ENCODE measurements at places on chromosomes 12 and 14. TPM values are rescaled to one million over a fixed set of nuclear protein-coding genes. Genes with fewer than 3 reads are reported as not detected.

DNA sequence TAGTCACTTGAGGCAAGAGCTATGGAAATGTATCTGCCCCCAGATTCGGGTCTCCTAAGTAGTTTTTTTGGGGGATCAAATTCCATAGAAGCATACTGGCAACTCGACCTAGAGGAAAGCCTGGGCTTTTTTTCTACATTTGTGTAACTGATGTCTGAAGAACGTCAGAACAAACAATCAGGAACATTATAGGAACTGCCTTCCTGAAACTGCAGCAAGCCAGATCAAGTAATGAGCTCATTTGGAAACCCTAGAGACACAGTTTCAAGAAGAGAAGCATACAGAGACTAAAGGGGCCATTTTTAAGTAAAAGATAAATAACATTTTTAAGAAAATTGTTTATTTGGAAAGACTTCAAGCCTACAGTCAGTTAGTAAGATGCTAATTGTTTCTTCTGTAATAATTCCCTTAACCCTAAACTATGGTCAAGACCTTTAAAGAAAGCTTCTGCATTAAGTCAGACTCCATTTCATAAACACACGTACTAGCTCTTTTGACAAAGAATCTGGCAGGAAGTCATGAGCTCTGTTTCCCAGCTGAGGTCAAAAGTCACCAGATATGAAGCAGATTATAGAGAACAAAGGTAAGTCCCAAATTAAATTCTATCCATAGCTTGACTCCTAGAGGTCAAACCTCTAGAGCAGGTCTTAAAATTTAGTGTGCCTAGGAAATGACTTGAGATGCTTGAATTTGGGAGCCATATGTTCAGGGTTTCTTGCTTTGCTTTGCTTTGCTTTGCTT is 112.8 kb downstream of the EGLN3 start:
- no peak for DNase-seq

DNA sequence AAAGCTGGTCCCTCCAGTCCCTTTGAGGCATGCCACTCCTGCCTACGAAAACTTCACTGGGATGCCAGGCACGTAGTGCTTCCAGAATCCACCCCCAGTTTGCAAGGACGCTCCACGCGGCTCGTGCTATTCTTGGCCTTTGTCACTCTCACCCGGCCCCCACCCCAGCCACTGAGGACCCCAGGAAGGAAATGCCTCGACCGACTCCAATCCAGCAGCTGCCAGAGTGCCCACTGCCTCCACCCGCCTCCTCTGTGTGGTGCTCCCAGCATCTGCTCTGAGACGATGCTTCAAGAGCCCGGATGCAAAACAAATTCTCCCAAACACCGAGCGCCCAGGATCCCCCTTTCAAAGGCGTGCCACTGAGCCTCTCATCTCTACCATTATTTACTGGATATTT is 123.9 kb downstream of the RFLNA start:
- DNase-seq = no peak

GRCh38 chr14:97978341-97978740 is 1181.2 kb downstream of the VRK1 start:
- DNase-seq = peak; percentile 39

DNA sequence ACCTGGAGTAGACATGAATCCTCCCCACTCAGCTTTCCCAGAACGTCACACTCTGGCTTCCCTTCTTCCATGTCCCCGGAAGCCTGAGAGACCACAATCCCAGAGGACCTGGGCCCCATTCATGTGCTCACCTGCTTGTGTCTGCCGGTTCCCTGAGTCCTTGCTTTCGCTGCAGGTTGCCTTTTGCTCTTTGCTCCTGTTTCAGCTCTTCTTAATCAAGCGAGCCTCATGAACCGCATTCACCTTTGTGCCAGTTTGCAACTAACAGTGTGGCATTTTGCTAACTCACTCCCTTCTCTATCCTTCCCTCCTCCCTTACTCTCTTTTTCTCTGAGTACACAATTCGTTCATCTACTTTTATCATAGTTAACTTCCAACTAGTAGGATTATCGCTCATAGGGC is 23.1 kb downstream of the ENTPD5 start:
- DNase-seq = no peak

GRCh38 chr12:124625867-124626675 is 58.7 kb upstream of the NCOR2 start:
- DNase-seq = peak; percentile 76

DNA sequence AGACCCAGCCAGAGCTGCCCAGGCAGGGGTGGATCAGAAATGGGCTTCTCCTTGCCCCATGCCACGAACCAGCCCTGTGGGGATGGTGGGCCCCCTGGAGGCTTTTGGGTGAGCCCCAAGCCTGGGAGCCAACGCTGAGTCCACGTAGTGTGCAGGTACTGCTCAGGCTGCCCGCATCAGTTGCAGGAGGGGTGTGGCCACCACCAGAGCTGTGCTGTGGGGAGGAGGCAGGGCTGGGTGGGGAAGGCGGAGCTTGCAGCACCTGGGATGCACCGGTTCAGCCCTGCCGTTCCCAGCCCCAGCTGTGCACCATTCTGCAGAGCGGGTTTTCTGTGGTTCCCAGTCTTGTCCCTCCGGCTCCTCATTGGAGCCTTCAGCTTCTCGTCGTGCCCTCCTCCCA is 36.3 kb downstream of the IL31 start:
- no peak for DNase-seq

DNA sequence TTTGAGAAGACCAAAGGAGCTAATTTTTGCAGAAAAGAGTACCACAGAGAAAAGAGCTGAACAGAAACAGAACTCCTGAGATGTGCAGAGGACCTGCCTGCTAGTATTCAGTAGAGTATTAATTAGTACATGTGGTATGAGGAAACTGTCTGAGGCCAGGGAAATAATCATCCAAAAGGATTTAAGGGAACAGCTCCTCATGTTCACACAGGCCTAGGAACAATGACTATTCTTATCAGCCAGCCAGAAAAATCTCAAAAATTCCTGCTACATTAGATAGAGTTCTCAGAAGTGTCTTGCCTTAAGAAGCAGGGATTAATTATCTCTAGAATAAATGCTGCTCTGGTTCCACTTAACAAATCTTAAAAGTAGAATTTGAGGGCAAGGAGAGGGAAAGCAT is 36.4 kb downstream of the PKP2 start:
- no peak for DNase-seq

DNA sequence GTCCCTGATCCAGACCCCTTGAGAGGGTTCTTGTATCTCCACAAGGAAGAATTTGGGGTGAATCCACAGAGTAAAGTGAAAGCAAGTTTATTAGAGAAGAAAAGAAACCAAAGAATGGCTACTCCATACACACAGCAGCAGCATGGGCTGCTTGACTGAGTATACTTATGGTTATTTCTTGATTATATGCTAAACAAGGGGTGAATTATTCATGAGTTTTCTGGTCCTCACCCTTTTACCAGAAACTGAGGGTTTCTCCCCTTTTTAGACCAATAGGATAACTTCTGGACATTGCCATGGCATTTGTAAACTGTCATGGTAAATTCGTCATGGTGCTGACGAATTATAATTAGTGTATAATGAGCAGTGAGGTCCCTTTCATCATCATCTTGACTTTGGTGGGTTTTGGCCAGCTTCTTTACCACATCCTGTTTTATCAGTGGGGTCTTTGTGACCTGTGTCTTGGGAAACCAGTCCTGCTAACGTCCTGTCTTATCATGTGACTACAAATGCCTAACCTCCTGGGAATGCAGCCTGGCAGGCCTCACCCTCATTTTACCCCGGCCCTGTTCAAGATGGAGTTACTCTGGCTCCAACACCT is 121.9 kb downstream of the SPTSSA start:
- DNase-seq = no peak

GRCh38 chr14:89721956-89722355 is 232.6 kb downstream of the EFCAB11 start:
- DNase-seq = peak; percentile 4

DNA sequence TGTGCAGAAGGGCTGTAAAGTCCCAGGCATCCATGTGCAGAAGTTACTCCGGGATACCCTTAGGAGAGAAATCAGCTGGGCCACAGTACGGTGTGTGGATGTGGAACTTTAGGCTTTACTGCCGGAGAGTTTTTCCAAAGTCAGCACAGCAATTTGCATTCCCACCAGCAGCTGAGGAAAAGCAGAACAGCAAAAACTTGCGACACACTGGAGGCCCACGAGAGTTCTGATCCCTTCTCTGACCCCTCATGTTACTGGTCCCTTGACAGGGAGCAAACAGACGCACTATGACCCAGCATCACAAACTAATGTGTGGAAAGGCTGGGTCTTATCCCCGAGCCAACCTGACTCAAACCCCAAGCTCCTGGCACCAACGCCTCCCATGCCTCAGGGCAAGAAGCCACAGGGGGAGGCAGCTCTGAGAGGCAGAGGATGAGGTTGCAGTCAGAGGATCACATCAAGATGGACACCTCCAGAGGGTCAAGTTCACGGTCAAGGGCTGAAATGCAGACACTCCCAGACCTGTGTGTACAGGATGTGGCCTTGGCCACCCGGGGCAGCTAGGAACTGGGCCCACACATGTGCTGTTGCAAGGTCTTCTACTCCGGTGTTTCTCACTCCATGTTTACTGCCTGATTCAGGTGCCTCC is 38.6 kb downstream of the CCDC88C start:
- no peak for DNase-seq

DNA sequence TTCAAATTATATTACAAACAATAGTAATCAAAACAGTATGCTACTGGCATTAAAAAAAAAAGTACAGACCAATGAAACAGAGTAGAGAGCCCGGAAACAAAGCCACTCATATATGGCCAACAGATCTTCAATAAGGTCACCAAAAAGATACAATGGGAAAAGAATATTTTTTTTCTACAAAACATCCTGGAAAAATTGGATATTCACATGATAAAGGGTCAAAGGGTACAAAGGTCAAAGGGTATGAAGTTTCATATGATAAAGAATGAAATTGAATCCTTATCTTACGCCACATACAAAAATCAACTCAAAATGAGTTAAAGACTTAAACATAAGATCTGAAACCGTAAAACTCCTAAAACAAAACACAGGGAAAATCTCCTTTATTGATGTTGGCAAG is 168.5 kb upstream of the PELI2 start:
- DNase-seq = no peak

- peak; percentile 98 for DNase-seq
Observed at GRCh38 chr12:130870442-130871285, 1.2 kb upstream of the RAN start.

GRCh38 chr12:132560614-132561426 is 49.6 kb downstream of the LRCOL1 start:
- DNase-seq = peak; percentile 89

DNA sequence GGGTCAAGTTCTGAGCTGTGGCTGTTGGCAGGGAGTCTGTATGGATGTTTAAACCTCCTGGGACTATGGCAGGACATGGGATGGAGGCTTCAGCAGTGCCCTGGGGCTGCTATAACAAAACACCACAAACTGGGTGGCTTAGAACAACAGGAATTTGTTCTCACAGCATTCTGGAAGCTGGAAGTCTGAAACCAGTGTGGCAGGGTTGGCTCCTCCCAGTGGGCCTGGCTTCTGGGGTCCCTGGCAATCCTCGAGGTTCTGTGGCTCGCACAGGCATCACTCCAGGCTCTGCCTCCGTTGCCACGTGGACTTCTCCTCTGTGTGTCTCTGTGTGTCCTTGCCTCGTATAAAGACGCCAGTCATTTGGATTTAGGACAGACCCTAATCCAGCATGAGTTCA is 39.9 kb downstream of the FZD10 start:
- DNase-seq = no peak

- no peak for DNase-seq
Observed at GRCh38 chr12:84624601-84625000, 288.0 kb downstream of the SLC6A15 start.

GRCh38 chr14:105273062-105273461 is 24.7 kb downstream of the BTBD6 start:
- DNase-seq = no peak

DNA sequence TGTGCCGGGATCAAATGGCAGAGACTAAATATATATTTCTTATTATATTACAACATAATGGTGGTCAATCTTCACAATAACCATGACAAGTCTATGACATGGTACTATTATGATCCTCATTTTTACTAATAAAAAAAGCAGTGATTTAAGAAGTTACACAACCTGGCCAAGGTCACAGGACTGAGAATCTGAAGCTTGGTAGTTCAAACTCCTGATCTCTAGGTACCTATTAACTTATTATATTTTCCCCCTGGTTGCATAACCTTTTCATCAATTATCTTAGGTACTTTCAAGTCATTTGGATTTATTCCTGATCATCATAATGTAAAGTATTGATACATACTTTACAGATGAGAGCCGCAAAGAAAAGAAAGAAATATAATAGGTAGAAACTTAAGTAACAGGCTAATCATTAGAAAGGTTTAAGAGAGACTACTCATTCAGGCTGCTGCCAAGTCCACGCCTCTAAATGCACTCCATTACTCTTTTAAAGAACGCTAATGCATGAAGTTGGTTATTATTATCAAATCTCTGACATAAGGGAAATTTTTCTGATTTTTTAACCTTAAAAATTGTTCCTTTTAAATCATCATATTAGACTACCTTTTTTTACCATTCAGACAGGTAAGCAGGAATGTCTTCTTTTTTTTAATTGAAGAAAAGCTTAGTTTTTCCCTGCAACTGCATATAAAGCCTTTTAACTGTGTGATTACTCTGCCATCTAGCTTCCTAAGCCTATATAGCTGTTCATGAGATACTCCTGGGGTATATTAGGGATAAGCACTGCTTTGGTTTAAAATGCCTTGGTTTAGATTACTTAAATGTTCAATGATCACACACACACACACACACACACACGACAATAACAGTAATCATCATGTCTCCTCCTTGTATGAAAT is 35.6 kb downstream of the RPS29 start:
- DNase-seq = no peak

GRCh38 chr14:31945074-31945613 is 132.0 kb upstream of the ARHGAP5 start:
- peak; percentile 68 for DNase-seq

DNA sequence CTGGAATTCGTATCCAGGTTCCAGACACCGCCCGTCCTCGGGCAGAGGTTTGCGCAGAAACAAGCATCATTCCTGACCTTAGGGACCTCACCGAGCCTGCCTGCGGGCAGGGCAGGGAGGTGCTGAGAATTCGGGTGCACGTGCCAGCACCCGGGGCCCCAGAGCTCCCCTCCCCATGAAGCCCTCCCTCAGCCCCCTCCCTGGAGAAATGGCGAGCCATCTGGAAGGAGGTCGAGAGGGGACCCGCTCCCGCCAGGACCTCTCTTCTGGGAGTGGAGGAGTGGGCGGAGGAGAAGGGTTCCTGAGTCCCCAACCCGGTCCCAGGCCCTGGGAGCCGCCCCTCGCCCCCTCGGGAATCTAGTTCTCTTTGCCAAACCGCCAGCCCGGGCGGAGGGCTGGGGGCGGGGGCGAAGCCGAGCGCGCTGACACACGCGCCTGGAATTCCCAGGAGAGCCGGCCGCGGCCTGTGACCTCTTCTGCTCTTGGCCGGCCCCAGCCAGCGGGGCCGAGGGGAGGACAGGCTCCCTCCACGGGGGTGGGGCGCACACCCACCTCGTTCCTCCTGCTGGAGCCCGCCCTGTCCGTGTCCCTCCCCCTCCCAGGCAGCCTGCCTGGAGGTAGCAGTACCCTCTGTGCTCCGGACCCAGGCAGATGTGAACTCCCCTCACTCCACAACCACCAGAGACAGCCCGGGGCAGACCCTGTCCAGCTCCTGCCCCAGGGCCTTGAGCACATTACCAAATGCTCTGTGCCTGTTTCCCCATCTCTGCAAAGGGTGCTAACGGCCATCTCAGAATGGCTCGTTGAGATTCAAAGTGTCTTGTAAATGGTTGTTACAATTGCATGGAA is 23.0 kb upstream of the GPR132 start:
- DNase-seq = peak; percentile 95

ZFYVE26 gene
- 3.9 TPM for polyA plus RNA-seq

GYS2 gene
- polyA plus RNA-seq = 0.04 TPM

IL23A gene
- polyA plus RNA-seq = 0.31 TPM

TMCC3 gene
- 0.50 TPM for polyA plus RNA-seq

TIGAR gene
- polyA plus RNA-seq = 30.6 TPM

FOXM1 gene
- 84.2 TPM for polyA plus RNA-seq

All from A549 (cell line).